ENCODE measurements at places on chromosomes 7 and 10. TPM values are rescaled to one million over a fixed set of nuclear protein-coding genes. Genes with fewer than 3 reads are reported as not detected.

ZFYVE27 gene
- 33.6 TPM for total RNA-seq

ZC3HAV1L gene
- 21.2 TPM for total RNA-seq

PIP gene
- total RNA-seq = not detected

PAPOLB gene
- not detected for total RNA-seq

COX19 gene
- total RNA-seq = 18.9 TPM

RTKN2 gene
- 7.8 TPM for total RNA-seq

IL6 gene
- 1.2 TPM for total RNA-seq

STAG3 gene
- total RNA-seq = 38.3 TPM

GBX1 gene
- not detected for total RNA-seq

MYH16 gene
- total RNA-seq = not detected

IKZF1 gene
- 537 TPM for total RNA-seq

CLEC2L gene
- not detected for total RNA-seq

All from T-helper 1 cell treated with Interleukin-12 subunit alpha and Interleukin-12 subunit beta and Interleukin-4 antibody, amounts not matched to agents 30 ng/mL and 1 ng/mL, for 36 hours (primary cell).